NCI-H2029 (cell line): ENCODE measurements at places on chromosomes 5 and 9.

- no peak for DNase-seq
Observed at GRCh38 chr5:173712609-173713175, 96.2 kb upstream of the BOD1 start.

- no peak for DNase-seq
Observed at GRCh38 chr9:2345013-2345412, 276.6 kb upstream of the VLDLR start.

- peak; percentile 39 for DNase-seq
Observed at GRCh38 chr5:149800633-149801032, 70.5 kb downstream of the PPARGC1B start.

DNA sequence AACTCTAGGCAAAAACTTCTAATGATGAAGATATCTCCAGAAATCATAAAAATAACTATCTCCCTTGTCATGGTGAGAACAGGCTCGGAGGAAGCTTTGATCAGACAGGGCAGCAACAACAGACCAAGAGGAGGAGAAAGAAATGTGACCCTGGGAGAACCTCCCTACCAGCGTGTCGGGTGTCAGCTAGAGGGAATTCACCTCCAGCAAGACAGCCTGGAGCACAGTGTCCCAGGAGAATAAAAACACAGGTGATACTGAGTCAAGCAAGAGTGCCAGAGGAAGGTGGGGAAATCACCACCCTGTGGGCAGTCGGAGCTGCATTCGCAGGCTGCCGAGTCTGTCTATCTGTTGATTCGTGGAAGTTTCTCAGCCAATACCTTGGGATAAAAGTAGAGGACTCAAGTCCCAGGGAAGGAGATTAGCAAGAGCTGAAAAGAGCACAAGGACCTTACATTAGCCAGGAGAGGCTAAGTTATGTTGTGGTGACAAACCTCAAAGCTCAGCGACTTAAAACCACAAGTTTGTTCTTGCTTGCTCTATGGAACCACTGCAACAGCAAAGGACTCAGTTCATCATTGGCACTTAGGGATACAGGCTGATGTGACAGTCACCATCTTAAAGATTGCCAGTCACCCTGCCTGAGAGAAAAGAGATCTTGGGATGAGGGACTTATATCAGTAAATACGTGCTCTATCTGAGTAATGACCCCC, 598.3 kb downstream of the CCDC171 start:
- DNase-seq, result no peak

GRCh38 chr5:33267801-33268200, 173.0 kb upstream of the TARS1 start:
- DNase-seq, result no peak

GRCh38 chr5:137619191-137619870, 116.6 kb downstream of the KLHL3 start:
- DNase-seq, result peak; percentile 82

DNA sequence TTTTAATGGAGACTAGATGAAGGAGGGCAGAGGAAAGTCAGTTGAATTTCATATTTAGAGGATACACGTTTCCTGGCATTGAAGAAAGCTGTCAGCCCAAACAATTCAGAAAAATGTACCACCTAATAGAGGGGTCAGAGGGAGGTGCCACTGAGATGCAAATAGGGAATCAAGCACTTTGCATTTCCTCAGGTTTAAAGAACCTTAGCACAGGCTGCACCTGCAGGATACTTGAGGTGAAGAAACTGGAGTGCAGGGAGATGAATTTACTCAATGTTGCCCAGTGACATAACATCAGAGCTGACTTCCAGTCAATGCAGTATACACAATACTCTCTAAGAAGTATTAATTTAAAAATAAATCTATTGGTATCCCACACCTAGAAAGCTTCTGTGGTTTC, 67.0 kb upstream of the MAST4 start:
- DNase-seq, result no peak

DNA sequence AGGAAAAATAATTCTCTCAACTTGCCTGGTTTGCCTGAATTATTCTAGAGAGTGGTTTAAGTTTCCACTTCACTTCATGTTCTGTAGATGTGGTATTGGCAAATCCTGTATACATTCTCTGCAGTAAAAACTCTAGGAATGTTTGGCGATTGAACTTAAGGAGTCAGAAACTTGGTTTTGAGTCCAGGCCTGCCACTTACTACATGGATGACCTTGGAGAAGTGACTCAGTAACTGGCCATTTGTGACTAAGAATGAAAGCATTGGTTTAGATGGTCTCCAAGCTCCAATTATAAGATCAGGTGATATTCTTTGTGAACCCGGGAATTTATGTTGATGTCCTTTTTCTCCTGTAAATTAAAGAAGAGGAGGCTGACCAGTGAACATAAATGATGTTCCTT, 233.8 kb downstream of the GAS1 start:
- no peak for DNase-seq

GRCh38 chr5:113311301-113311700, 123.5 kb downstream of the TSSK1B start:
- no peak for DNase-seq
